NCI-H345 (cell line): ENCODE measurements at places on chromosomes 2 and 18.

DNA sequence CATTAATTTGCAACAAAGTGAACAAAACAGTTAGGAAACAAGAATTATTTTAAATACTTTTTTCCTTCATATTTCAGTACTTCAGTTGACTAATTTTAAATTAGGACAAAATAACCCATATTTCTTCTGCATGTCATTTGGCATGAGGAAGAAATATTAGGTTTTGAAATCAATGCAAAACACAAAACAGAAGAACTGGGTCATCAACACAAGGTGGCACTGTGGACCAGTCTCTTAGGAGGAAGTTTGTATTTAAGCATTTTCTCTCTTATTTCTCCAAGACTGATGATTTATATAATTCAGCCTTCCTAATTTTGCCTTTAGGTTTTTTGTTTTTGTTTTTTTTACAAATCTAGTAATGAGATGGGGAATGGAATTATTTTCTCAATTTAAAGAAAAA, 352.8 kb upstream of the KCNH7 start:
- DNase-seq = peak; percentile 21

DNA sequence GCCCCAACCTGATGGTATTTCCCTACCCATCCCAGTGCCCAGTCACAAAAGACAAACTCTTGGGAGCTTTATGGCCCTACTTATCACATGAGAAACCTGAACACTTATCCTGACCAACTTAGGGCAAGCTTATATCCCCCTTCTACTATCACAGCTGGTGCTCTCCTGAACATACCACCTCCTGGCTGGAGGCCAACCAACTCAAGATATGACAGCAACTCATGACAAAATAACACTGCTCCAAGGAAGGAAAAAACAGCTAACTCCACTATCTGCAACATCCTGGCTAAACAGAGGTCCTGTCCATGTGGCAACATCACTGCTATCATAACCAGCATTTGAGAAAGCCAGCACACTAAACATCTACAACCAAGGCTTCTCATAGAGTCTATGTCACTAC, 20.9 kb upstream of the CLASP1 start:
- DNase-seq = no peak

DNA sequence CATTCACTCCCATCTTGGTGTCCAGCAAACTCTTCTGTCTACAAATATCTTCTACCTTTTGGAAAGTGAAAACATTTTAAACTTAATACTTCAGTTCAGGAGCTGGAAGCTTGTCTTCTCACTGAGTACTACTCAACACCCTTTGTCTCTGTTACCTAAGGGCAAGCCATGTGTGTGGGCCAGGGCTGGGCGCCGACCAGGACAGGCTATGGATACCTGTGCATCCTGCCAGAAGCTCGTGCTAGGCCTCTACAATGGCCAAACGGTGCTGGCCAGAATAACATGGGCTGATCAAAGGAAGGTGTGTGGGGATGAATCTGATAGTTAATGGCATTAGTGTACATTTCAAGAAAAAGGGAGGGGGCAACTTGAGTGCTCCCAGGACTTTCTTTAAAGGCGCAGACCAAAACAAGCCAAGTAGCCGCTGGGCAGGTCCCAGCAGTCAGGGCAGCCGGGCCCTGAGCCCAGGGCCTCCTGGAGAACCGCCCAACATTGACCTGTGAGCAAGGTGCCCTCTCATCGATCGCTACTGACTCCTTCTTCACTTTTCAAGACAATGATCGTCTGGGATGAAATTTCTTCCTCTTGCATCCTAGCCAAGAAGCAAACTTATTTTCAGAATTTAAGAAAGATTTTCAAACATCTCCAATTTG, 29.0 kb upstream of the ID2 start:
- no peak for DNase-seq

DNA sequence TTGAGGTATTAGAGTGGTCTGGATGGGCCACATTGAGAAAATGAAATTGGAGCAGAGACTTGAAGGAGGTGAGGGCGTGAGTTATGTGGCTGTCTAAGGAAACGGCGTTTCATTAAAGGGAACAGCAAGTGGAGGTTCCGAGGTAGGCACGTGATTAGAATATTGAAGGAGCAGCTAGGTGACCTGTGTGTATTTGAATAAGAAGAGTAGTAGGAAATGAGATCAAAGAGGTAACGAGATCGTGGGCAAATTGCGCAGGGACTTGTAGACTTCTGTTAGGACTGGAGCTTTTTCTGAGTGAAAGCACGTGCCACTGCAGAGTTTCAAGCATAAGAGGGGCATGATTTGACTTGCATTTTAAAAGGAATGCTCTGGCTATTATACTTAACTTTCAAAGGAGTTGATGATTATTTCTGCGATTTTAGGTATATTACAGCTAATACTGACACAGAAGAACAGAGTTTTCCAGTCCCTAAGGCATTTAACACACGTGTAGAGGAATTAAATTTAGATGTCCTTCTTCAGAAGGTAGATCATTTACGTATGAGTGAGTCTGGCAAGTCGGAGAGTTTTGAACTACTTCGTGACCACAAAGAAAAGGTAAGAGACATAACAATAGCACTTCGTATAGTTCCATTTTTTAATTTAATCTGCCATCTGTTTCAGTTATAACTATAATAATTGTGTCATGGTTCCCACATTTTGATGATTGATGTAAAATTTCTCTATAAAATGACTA, 48.7 kb downstream of the RMDN2 start:
- DNase-seq = no peak

GRCh38 chr2:641872-642815, 35.1 kb downstream of the TMEM18 start:
- no peak for DNase-seq

DNA sequence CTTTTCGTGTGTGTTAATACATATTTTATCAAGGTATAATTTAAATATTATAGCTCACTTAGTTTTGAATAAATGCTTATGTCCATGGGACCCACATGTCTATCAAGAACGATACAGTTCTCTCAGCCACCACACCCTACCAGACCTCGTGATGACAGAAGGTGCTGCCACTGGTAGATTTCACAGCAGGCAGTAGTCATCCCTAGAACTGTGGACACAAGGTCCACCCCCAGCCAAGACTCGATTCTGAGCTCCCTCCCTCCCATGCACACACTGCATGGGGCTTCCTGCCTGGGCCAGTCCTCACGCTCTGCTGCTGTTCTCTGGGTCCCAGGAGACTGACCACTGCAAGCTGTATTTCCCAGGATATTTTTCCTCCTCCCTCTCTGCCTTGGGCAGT, 26.5 kb upstream of the CREB1 start:
- no peak for DNase-seq

GRCh38 chr2:107719836-107720235, 106.9 kb upstream of the RGPD4 start:
- no peak for DNase-seq

GRCh38 chr2:193373120-193373519, 1178.4 kb upstream of the TMEFF2 start:
- no peak for DNase-seq

DNA sequence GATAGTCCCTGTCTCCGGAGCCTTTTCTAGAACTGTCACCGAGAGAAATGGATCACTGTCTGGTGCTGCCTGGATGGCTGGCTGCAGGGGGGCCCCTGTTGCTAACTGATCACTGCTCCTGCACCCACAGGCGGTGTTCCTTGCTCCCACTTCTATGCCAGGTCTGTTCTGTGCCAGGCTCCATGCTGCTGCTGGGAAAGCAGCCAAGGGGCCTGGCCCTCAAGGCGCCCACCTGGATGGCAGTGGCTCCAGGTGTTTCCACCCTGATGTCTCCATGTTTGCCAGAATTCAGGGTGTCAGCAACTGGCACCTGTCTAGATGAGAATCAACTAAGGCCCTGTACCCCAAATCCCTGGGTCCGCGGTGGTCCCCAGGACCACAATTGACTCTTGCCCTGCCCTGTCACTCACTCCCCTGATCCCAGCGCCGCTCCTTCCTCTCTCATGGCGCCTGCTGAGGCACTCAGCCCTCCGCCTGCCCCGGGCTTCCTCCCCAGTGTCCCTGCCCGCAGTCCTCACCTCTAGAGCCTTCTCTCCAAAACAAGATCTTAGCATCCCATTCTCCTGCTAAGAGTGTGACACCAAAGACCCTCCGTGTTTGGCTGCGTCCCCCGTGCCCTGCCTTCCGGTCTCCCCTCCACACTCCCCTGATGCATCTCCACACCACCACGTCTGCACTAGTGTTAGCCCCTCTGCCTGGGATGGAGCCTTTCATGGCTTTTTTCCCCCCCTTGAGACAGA, 72.5 kb upstream of the OTOF start:
- DNase-seq = peak; percentile 97

- DNase-seq = no peak
Observed at GRCh38 chr2:174874085-174874484, 109.8 kb upstream of the CHRNA1 start.

- no peak for DNase-seq
Observed at GRCh38 chr2:238851761-238852160, 3.9 kb downstream of the TWIST2 start.

DNA sequence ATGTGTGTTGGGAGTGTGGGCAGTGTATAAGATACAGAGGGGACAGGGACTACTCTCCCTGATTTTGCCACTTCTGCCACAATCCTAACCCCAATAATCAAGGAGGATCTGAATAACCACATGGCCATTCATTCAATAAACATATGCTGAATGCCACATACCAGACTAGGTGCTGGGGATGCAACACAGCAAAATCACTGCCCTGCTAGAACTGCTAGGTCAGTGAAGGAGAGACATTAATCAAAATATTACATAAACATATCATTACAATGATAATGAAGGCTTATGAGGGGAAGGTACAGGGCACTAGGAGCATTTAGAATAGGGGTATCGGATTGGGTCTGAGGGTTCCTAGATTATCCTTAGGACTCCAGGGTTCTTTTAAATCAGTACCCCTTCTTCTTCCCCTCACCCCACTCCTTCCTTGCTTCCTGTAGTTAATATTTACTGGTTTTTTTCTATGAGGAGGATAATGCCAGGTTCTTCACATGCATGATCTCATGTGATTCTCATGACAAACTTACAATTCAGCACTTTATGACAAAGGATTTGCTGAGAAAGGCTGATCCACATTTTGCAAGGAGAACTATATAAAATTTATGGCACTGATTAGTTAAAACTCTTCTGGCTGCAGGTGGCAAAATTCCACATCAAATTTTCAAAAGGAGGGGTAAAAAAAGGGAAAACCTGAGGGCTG, 56.4 kb upstream of the PCBP1 start:
- DNase-seq = no peak

DNA sequence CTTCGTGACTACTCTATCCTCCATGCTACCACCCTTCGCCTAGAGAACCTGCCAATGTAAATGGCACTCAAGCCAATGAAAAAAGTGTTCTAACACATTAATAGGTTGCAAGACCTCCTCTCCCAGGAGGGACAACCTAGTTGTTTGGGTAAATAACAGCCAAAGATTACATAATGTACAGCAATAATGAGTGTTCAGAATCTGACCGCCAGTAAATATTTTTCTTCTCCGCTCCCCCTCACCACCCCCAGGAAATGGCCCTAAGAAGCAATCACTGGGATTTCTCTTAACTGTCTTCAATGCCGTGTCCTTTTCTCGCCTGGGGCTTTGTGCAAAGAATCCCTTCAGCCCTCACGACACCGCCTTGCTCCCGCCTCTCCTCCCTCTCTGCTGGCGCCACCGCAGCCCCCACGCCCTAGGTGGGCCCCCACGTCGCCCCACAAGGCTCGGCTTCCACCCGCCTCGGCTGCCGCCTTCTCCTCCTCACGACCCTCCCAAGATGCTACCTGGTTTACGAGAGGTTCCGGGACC, 458 bp downstream of the HYCC2 start:
- no peak for DNase-seq

DNA sequence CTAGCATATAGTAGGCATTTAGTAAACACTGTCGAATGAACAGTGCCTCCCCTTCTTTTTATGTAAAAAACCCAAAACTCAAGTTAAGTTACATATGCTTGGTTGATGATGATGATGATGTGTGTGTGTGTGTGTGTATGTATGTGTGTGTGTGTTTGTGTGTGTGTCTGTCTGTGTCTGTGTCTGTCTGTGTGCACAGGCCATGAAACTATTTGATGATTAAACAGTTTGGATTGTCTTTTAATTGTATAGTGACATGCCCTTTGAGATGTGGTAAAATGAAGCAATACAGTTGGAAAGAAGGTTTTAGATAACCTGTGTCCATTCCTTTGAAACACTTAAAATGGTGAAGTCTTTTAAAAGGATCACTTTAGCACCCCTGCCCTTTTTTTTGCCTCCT, 105.6 kb downstream of the MAP4K4 start:
- DNase-seq = no peak

DNA sequence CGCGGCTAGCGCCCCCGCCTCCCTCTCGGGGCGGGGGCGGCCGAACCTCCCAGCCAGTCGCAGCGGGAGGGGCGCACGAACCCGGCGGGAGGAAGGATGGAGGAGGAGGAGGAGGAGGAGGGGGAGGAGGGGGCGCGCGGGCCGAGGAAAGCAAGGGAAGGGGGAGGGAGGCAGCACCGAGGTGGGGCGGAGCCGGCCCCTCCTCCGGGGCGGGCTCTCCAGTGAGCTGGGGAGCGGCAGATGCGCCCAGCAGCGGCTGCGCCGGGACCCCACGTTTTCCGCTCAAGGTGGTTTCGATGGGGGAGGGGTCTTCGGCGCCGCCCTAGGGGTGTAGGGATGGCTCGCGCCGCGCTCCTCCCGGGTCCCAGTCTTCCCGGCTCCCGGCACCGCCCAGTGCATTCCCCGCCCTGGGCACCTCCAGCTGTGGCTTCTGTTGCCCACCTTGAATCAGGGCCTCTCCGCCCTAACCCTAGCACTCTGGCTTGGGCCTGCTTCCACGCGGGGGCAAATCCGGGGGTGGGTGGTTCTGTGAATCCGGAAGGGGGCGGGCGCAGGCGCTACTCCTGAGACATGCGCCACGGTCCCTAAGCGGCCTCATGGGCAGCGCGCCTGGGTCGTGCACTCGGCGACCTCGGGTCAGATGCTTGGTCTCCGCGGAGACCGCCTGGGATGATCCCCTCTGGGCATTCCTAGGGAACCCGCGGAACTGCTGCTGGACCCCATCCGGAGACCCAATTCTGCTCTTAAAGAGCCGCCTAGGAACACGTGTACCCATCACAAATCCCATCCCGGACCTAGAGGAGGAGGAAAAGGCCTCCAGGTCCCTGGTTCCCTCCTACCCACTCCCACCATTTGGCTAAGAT, at the start of gene FBXO41:
TSS of gene FBXO41 (minus strand) at position 183 of the 863 bp plus-strand sequence. CDS start 14,848 bp downstream, outside the sequence.
- DNase-seq = peak; percentile 53

- DNase-seq = no peak
Observed at GRCh38 chr18:8003878-8004675, 437.0 kb downstream of the PTPRM start.

DNA sequence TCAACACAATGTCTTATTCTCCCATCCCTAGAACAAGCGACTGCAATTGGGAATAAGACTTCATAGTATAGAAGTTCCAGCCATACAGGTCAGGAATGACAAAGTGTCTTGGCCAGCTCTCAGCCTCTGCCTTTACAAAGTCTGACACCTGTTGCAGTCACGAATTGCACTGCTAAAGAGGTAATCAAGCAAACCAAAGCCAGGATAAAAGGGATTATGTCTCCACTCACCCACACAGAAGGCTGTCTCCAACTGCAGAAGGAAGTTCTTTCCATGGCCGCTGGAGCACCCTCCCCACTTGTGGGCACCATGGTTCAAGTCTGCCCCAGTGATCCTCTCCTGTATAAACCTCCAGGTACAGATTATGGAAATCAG, 114.8 kb upstream of the PKDCC start:
- DNase-seq = no peak
